Neural cell (in vitro differentiated cells): ENCODE measurements at places on chromosomes 6 and 20. TPM values are rescaled to one million over a fixed set of nuclear protein-coding genes. Genes with fewer than 3 reads are reported as not detected.

Gene COL9A3
- polyA plus RNA-seq: 1.0 and 3.1 TPM in 2 replicates

Gene TXLNB
- polyA plus RNA-seq: not detected in 2 replicates

Gene DOK5
- polyA plus RNA-seq: 4.6 and 5.6 TPM in 2 replicates

Gene PRICKLE4
- 1.3 TPM in 1 of 2 replicates, not detected in the other for polyA plus RNA-seq

Gene RAMACL
- 1.6 and 1.9 TPM in 2 replicates for polyA plus RNA-seq
